ENCODE measurements at places on chromosomes 12 and 14. TPM values are rescaled to one million over a fixed set of nuclear protein-coding genes. Genes with fewer than 3 reads are reported as not detected.

SOAT2 gene
- total RNA-seq = not detected

AQP6 gene
- total RNA-seq = not detected

GALNT8 gene
- 0.27 TPM for total RNA-seq

BDKRB1 gene
- not detected for total RNA-seq

PEX5 gene
- total RNA-seq = 26.6 TPM

RNASE3 gene
- not detected for total RNA-seq

FZD10 gene
- total RNA-seq = not detected

SPRING1 gene
- 47.5 TPM for total RNA-seq

PLBD1 gene
- 1.0 TPM for total RNA-seq

SLC17A8 gene
- total RNA-seq = not detected

Measured in thoracic aorta endothelial cell (primary cell).